Effector memory CD4-positive, alpha-beta T cell (primary cell): ENCODE measurements at places on chromosomes 12 and 14.
A peak's percentile ranks its signal among the peaks of the same experiment; 100 is the strongest.

DNA sequence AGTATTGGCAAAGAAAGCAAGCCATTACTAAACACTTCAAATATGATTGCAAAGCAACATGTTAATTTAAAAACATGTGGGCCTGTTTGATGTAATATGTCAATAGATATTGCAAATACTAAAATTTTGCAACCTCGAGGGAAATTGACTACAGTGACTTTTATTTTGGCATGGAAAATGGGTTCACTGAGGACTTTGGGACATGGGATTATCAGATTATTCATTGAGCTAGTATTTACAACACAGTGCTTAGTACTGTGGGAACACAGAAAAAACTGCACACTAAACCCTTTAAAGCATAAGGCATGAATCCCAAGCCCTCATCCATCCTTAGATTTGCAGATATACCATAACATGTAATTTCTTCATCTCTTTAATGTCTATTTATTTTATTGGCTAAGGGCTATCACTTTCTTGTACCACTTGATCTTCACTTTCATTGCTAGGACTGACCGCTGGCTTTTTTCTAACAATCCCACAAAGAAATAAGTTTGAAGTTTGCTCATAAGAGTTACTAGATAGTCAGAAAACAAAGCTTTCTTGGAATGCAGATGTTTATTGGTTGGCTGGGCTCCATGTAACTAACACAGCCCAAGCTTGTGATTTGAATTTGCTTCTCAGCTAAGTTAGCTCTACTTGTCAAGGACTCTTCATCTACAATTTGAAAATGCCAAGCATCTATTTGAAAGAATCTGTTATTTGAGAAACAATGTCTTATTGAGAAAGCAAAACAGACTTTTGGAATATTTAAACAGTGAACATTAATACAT lies 48.7 kb downstream of the PPFIBP1 start:
- no peak overlapping the region for H3K27ac ChIP-seq
- no peak for DNase-seq
- no peaks in the 10 kb centered on the region for H3K36me3 ChIP-seq
- H3K27me3 ChIP-seq: no peaks in the 10 kb centered on the region
- H3K4me3 ChIP-seq: no peak overlapping the region

DNA sequence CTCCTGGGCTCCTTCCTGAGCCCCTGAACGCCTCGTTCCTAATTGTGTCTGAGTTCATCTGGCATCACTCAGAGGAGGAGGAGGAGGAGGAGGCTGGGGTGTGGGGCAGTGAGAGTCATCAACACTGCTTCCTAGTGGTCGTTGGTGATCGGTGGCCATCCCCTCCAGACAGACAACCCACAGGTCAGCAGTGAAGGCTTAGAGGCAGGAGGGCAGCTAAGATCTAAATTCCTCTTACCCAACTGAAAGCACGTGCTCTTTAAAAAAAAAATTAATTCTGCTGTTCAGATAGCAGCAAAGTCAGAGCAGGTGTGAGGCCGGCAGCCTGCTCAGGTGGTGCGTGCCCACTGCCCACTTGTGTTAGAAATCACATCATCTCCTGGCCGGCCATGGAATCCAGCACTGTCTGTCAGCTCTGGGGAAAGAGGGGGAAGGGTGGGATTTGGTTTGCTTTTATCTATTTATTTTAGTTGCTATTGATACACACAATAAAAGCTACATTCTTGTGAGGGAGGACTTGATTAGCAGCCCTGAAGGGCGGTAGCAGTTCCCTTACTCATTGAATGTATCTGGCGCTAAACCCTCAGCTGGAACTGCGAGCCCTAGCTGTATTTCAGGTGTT lies 46.6 kb downstream of the PPP2R5C start:
- H3K4me1 ChIP-seq: peaks cover 12% of the 10 kb centered on the region
- H3K4me3 ChIP-seq: no peak overlapping the region
- H3K27ac ChIP-seq: no peak overlapping the region
- no peaks in the 10 kb centered on the region for H3K36me3 ChIP-seq

DNA sequence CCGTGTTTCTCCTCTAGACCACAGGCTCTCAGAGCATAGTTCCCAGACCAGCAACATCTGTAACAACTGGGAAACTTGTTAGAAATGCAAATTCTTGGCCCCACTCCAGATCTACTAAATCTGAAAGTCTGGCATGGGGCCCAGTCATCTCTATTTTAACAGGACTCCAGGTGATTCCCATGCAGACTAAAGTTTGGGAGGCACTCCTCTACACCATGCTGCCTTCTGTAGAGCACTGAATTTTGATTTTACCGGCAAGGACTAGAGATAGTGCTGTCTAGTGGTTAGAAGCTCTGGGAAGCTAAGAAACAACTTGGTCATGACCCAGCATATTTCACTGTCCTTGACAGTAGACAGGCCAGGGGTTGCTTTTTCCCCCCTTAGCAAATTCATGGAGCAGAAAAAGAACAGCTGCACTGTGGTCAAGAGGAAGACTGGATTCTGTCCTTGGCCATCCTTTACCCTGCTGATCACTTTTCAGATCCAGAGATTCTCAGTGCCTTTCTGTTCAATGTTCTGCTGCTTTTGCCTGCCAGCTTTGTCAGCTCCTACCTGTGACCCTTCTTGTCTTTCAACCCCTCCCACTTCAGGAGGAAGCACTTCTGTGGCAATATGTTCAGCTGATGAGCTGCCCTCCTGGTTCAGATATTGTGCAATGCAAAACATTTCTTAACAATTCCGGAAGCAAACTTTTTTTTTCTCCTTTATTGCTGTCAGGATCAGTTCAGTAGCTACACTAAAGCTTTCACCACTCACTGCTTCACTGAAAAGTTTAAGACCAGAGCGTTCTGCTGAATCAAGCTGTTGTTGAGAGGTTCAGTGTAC lies 133.8 kb upstream of the NUDT4 start:
- no peak overlapping the region for H3K4me3 ChIP-seq
- DNase-seq: no peak
- H3K27me3 ChIP-seq: no peaks in the 10 kb centered on the region
- no peak overlapping the region for H3K27ac ChIP-seq
- no peaks in the 10 kb centered on the region for H3K4me1 ChIP-seq

DNA sequence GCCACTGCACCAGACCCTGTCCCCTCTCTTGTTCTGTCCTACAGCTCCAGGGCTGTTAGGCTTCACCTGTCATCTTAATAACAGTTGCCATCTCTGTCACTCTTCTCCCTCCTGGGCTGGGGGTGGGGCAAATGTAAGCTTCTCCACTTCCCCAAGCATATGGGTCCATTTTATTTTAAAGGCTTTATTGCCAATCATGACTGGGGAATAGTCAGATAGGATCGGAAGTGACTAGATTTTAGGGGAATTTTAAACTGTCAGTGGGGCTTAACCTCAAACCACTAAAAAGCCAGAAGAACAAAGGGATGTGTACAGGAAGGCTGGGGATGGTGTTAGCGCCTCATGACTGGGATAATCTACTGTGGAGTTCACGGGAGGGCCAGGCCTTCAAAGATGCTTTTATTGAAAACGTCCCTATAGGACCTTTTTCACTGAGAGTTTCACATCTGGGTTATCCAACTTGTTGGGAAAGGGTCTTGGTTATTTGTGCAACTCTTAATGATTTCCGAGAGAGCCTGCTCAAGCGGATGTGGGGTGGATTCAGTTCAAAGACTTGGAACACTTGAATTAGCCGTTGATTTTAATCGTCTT lies 41.6 kb downstream of the CHST11 start:
- H3K27me3 ChIP-seq: no peaks in the 10 kb centered on the region
- H3K4me1 ChIP-seq: peaks cover 57% of the 10 kb centered on the region
- H3K36me3 ChIP-seq: no peaks in the 10 kb centered on the region
- H3K4me3 ChIP-seq: peak overlapping the region; percentile 2
- H3K27ac ChIP-seq: peak overlapping the region; percentile 67

DNA sequence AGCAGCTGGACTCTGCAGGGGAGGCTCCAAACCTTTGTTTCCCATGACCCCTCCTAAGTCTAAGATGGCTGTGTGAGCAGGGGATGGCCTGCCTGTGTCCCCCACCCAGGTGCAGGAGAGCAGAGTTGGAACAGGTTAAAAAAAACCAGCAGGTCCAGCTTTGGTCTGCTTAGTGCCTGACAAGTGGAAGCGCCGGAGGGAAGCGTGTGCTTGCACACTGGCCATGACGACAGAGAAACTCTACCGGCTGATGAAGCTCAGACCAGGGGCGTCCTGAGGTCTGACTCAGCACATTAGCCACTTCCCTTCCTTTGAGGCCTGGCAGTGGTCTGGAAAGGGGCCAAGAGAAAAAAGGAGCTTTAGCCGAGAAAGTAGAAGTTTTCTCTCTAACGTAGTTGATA lies 280.1 kb downstream of the VRK1 start:
- no peak overlapping the region for H3K4me3 ChIP-seq
- no peaks in the 10 kb centered on the region for H3K36me3 ChIP-seq
- H3K27ac ChIP-seq: no peak overlapping the region
- no peaks in the 10 kb centered on the region for H3K27me3 ChIP-seq

GRCh38 chr12:59583003-59583712 lies 12.7 kb upstream of the SLC16A7 start:
- H3K4me1 ChIP-seq: peaks cover 10% of the 10 kb centered on the region
- DNase-seq: no peak
- H3K27ac ChIP-seq: no peak overlapping the region
- no peaks in the 10 kb centered on the region for H3K27me3 ChIP-seq

DNA sequence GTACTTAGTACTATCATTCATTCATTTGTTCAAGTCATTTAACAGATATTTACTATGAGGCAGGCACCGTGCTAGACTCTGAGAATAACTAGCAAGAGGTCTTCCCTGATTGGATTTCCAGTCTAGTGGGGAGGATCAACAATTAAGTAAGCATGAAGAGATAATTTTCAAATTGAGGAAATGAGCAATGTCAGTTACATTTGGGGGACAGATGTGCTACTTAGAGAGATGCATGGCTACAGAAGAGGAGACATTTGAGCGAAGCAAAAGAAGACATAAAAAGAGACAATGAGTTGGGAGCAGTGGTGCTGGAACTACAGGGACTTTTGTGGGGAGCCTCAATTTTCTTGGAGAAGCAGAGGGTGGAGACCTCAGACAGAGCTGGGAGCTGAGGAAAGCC lies 7.7 kb downstream of the KCNA5 start:
- no peaks in the 10 kb centered on the region for H3K4me1 ChIP-seq
- DNase-seq: no peak
- H3K4me3 ChIP-seq: no peak overlapping the region
- H3K27me3 ChIP-seq: no peaks in the 10 kb centered on the region
- H3K27ac ChIP-seq: no peak overlapping the region

GRCh38 chr14:68027276-68027675 lies 207.7 kb downstream of the RAD51B start:
- no peaks in the 10 kb centered on the region for H3K4me1 ChIP-seq
- no peaks in the 10 kb centered on the region for H3K36me3 ChIP-seq
- no peak overlapping the region for H3K4me3 ChIP-seq
- H3K27ac ChIP-seq: no peak overlapping the region
- no peak for DNase-seq
- H3K27me3 ChIP-seq: no peaks in the 10 kb centered on the region
